NCI-H2107 (cell line): ENCODE measurements at places on chromosomes 13 and 19.

DNA sequence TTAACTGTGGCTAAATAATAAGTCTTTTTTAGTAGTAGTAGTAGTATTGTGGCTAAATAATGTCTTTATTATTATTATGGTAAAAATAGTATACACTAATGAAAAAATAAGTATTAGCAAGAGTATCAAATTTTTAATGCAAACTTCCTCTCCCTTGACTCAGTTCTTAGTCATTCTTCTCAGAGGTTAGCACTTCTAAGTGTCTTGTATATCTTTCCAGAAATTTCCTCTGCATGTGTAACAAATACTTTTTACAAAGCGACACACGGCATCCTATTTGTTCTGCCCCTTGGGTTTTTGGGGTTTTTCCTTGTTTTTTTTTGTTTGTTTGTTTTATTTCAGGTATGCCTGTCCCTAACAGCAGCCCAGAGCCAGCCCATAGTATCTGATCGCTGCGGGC is 20.9 kb downstream of the SIN3B start:
- DNase-seq, result no peak

DNA sequence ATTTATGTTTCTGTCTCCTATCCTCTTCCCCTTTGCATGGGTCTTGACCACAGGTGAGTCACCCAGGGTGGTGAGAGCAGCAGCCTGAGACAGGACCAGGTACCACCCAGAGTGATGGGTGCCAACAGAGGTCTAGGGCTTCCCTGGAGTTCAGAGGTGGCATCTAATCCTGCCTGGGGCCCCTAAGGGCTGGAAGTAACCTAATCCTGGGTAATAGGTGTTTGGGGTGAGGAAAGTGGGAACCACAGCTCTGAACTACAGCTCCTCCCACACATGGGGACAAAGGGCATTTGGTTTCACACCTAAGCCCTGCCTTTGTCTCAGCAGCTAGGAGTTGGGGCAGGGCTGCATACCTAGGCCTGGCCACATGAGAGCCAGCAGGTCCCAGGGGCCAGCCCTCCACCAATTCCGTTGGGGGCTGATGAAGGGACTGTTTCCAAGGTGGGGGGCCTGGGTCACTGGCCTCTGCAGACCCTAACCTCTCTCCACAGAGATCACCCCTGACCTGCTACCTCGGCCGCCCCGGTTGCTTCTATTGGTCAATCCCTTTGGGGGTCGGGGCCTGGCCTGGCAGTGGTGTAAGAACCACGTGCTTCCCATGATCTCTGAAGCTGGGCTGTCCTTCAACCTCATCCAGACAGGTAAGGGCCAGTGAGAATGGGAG is 8.0 kb downstream of the SPHK2 start:
- no peak for DNase-seq

- no peak for DNase-seq
These were observed 13.8 kb downstream of the RASA3 start for GRCh38 chr13:114118511-114119123.

DNA sequence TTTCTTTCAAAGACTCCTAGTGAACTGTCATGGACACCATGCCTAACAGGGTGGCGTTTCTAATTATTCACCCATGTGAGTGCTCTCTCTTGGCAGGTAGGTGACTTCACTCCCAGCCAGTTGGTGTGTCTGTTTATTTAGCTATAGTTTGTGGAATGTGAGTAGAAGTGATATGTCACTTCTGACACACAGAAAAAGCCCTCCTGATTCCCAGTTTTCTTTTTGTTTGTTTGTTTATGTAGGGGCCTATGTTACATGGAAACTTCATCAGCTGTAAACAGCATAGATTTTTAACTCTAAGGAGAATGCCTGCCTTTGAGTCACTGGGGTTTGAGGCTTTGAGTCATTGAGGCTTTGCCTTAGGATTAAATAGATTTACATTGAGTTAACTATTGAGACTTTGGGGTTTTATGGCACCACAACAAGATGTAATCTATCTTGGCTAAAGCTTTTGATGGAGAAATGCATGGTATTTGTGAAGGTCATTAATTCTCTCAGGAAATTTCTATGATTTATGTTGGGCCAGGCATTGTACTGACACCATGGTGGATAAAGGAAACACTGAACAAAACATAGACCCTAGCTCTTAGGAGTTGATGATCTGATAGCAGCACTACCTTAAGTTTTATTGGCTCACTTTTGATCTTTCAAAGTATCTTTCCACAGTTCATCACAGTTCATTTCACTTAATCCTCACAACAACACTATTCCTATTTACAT is 45.3 kb downstream of the UFM1 start:
- DNase-seq, result no peak

- DNase-seq, result no peak
These were observed 8.9 kb downstream of the CIC start for GRCh38 chr19:42277821-42278451.

GRCh38 chr13:74346960-74347359 is 212.8 kb upstream of the KLF12 start:
- DNase-seq, result no peak

GRCh38 chr13:32036757-32037156 is 5.2 kb downstream of the FRY start:
- no peak for DNase-seq

- no peak for DNase-seq
These were observed 1.4 kb upstream of the TSHZ3 start for GRCh38 chr19:31350693-31351055.

DNA sequence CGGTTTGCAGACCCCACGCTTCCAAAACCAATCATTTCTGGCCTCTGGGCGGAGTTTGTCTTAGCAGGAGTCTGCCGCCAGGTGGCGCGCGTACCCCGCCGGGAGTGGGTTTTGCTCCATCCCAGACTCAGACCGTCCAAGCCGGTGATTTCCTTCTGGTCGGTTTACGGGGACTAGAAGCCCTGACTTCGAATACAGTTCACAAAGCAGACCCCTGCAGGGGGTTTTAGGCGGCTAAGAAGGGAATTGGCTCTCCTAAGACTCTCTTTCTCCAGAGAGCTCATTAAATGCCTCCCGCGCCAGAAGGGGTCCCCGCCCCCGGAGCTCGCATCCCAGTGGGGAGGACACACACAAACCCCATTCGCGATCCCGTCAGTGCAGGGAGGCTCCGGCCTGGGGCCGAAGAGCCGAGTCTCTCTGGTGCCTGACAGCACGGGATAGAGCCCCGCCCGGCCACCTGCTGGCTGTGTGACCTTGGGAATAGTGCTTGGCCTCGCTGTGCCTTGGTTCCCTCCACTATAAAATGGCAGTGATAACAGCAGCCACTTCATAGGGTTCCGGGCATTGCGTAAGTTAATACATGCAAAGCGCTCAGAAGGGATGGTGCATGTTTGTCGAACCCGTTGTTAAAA is 8.6 kb upstream of the NUP62 start:
- peak; percentile 75 for DNase-seq

GRCh38 chr13:32126278-32126677 is 94.7 kb downstream of the FRY start:
- no peak for DNase-seq

DNA sequence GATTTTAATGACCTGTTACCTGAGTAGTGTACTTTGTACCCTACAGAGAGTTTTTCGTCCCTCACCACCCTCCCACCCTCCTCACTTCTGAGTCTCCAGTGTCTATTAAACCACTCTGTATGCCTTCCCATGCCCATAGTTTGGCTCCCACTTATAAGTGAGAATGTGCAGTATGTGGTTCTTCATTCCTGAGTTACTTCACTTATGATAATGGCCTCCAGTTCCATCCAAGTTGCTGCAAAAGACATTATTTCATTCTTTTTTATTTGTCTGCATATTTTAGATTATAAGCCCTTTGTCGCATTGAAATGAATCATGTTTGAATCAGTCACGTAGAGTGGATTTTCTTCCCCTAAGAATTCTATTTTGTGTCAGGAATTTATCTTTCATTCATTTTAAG is 12.2 kb upstream of the HTR2A start:
- no peak for DNase-seq

DNA sequence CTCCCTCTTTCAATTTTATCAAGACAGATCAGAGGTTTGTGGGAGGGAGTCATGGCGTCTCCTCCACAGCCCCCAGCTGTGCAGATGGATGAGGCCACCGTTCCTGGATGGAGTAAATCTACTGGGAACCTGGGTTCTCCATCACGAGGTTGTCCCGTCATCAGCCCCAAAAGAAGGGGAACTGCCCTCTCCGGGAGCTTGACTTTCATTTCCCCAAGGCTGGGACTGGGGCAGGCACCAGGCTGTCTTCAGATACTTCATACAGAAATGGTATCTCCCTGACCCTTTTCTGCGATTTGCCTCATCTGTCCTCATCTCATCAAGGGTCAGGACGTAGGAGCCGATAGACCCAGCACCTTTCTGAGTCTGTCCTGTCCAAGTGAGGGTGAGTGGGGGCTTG is 9.8 kb downstream of the LILRB2 start:
- DNase-seq, result no peak

DNA sequence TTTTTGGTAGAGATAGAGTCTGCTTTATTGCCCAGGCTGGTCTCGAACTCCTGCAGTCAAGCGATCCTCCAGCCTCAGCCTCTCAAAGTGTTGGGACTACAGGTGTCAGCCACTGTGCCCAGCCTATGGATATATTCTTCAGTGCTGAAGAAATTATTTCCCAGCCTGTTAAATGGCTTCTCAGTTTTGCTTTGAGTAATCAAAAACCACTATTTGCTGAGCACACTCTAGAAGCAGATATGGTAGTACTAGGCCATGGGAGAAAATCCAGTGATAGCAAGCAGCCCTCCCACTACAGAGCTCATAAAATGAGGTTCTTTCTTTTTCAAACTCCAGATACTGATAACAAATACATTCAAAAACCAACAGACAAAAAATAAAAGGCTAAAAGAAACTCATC is 80.6 kb upstream of the CLDN10 start:
- DNase-seq, result no peak

- no peak for DNase-seq
These were observed 16.7 kb downstream of the ELSPBP1 start for GRCh38 chr19:48010932-48011758.

DNA sequence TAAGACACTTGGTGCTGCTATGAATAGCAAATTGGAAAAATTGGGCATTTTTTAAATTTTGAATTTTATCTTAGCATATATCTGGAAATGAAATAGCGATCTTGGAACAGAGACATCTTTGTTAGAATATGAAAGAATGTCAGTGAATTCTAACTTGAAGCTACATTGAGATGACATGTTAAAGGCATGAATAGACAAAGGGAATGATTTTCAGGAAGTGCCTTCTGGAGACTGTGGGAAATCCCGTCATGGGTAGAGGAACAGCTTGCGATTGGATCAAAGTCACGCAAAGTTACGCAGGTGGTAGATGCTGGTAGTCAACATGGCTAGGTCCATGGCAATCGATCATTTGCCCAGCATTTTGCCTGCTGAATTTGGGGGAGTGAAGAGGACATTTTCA is 43.5 kb downstream of the LRCH1 start:
- no peak for DNase-seq

DNA sequence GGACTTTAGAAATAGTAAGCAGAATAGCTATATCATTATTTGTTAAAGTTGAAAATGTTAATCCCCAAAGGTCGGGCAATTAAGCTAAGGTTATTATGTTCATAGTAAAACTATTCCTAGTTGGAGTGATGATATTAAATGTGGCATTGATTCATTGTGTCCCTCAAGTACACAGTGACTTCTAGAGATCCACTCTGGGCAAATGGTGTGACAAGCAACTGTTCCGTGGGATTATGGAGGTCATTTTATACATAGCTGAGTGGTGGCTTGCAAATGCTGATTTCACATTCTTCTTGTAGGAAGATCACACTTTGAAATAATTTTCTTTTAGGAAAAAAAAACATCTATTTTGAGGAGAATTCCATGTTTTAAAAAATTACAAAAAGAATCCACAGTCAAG is 317.8 kb downstream of the ATP8A2 start:
- no peak for DNase-seq

- no peak for DNase-seq
These were observed 8.1 kb downstream of the SELENOW start for GRCh38 chr19:47786566-47786965.

GRCh38 chr19:17424743-17425365 is 5.0 kb downstream of the MVB12A start:
- DNase-seq, result no peak

GRCh38 chr13:89899302-89900103 is 1448.0 kb upstream of the MIR17HG start:
- no peak for DNase-seq

GRCh38 chr19:39420769-39421168 is 8.3 kb downstream of the PLEKHG2 start:
- DNase-seq, result no peak

DNA sequence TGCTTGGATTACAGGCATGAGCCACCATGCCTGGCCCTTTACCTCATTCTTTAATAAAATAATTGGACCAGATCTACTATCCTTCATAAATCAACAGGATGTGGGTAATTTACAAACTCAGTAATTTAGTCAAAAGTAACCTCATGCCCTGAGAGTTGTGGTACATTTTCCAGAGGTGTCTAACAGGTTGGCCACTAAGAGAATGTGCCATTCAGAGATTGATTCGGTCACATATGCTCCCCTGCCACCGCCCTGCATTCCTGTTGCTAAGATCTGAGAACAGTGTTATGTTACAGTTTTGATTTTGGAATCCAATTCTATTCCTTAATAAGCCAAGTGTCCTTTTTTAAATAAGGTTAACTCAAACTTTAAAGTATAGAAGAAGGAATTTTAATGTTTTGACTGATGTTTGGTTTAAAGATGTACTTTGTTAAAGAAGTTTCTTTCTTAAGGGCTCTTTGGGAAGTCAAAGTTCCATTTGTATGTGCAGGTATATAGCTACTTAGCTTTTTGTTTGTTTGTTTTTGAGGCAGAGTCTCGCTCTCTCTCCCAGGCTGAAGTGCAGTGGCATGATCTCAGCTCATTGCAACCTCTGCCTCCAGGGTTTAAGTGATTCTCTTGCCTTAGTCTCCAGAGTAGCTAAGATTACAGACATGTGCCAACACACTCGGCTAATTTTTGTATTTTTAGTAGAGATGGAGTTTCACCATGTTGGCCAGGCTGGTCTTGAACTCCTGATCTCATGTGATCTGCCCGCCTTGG is 29.2 kb downstream of the PHF11 start:
- DNase-seq, result no peak

DNA sequence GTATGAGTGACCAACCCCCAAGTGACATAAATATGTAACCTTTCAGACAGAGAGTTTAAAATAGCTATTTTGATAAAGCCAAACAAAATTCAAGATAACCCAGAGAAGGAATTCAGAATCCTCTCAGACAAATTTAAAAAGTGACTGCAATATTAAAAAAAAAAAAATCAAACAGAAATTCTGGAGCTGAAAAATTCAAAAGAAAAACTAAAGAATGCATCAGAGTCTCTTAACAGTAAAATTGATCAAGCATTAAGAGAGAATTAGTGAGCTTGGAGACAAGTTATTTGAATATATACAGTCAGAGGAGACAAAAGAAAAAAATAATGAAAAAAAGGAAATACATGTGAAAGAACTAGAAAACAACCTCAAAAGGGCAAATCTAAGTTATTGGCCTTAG is 53.1 kb upstream of the ATXN8OS start:
- DNase-seq, result no peak

- DNase-seq, result no peak
These were observed 2.5 kb downstream of the PALM start for GRCh38 chr19:711254-711653.
